ENCODE measurements at places on chromosomes 3 and 15.

GRCh38 chr15:72278737-72279136 lies 6.4 kb upstream of the PARP6 start:
- H3K4me1 ChIP-seq, result no peaks in the 10 kb centered on the region
- no peak overlapping the region for H3K27ac ChIP-seq
- no peaks in the 10 kb centered on the region for H3K27me3 ChIP-seq
- DNase-seq, result no peak

GRCh38 chr3:97277708-97278107 lies 463.3 kb downstream of the EPHA6 start:
- no peak for DNase-seq
- H3K36me3 ChIP-seq, result no peaks in the 10 kb centered on the region
- H3K27me3 ChIP-seq, result no peaks in the 10 kb centered on the region
- no peaks in the 10 kb centered on the region for H3K4me1 ChIP-seq
- H3K27ac ChIP-seq, result no peak overlapping the region

DNA sequence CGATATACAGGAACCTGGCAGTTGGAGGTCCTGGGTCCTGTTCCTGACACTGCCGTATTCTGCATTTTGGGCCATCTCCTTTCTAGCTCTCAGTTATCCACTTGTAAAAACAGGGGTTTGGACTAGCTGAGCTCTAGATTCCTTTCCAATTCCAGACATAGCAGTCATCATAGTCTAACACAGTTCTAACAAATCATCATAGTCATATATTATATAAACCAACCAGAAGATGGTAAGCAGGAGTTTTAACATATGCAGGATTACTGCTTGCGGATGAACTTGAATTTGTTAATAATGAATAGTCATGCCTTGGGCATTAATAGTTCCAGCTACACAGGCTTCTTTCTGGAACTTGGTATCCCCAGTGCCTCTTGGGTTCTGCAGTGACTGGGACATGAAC lies 26.6 kb downstream of the MASP1 start:
- H3K4me1 ChIP-seq, result peaks cover 7% of the 10 kb centered on the region
- H3K4me3 ChIP-seq, result no peak overlapping the region
- H3K27ac ChIP-seq, result no peak overlapping the region
- no peaks in the 10 kb centered on the region for H3K27me3 ChIP-seq

DNA sequence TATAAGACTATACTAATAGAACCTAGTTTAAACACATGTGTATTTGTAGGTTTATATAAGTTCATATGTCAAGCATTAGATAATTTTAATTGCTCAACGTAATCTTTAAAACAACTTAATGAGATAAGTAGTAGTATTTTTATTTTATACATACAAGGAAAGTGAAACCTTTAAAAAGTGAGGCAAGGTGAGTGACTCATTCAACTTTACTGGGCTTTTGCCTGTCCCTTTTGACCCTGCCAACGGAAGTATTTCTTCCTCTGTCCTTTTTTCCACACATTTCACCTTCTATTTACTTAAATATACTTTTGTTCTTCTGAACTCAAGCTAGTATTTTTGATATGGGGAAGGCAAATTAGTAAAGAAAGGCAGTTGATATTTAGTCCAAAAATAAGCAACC lies 78.5 kb downstream of the KBTBD8 start:
- no peak for DNase-seq
- H3K36me3 ChIP-seq, result no peaks in the 10 kb centered on the region
- H3K27ac ChIP-seq, result no peak overlapping the region

DNA sequence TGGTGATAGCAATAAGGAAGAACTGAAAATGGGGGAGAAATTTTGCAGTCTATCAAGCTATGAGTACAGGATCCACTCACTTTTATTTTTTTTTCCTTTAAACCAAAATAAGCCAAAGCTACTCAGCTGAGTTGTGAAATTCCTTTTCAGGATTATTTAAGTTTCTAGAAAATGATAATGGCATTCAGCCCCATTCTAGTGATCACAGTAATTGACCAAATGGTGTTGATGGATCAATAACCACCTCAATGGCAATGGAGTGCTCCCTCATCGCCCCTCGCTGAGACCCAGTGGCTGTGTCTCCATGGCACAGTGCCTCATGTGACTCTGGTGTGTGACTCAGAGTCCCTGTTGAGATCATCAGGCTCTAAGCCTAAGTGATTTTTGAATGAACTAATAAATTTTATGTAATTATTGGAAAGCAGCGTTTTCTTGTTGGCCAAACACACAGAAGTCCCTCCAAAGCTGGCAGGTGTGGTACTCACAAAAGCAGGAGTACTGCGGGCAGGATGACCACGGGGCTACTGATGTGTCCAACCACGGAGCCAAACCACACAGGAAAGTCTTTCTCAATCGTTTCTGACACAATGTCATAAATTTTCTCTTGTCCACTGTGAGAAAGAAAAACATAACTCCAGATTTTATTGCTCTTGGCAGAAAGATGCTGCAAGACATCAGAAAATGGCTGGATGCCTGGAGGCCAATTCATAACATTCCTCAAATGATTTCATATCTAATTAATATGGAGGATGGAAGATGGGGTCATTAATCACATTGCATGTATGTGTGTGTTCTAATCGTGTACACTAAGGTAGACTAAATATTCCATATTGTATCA lies 14.4 kb upstream of the STARD5 start:
- no peak overlapping the region for H3K4me3 ChIP-seq
- H3K36me3 ChIP-seq, result no peaks in the 10 kb centered on the region
- peak overlapping the region; percentile 17 for H3K27ac ChIP-seq
- H3K4me1 ChIP-seq, result peaks cover 14% of the 10 kb centered on the region
- DNase-seq, result no peak

All from ascending aorta (tissue), 2 donors.